CD4-positive, alpha-beta memory T cell (primary cell): ENCODE measurements at places on chromosomes 7 and 10. TPM values are rescaled to one million over a fixed set of nuclear protein-coding genes. Genes with fewer than 3 reads are reported as not detected.

Gene TFEC
- total RNA-seq: 1.2 TPM

Gene NPSR1
- total RNA-seq: not detected

Gene FBXL13
- total RNA-seq: 2.2 TPM

DNA sequence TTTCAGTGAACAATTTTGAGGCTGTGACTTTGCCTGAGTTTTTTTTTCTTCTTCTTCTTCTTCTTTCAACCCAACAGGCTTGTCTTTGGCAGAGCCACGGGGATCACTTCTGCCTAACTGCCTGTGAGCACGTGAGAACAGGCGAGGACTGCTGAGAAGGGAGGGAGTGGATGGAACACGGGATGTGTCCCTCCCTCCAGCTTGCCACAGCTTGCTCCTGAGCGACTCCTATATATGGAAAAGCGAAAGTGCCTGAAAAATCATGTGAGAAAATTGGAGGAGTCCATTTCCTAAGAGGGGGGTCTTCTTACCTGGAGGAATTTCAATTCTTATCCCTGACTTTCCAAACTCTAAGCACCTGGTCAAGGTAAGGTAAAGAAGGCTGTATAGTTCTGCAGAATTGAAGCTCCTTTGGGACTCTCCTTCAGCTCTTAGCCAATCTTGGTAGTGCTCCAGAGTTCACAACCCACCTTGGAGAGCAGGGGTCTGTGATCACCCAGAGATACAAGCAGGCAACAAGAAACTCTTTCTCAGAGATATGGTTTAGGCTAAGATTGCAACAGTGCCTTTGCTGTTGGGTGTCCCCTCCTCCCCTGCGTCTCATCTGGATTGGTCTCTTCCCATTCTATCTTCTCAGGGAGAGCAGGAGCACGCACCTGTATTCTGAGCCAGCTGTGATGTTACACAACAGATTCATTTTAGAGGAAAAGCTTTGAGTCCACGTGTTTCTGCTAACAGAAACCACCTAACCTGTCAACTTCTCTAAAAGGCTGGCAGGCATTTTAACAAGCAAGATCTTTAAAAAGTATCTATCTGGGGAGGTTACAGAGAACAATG lies at the start of gene MAT1A:
TSS of gene MAT1A (minus strand) at position 208 of the 837 bp plus-strand sequence. CDS start 235 bp downstream, outside the sequence.
- no peaks in the 10 kb centered on the region for H3K36me3 ChIP-seq
- no peak within 1 kb of the TSS for H3K27ac ChIP-seq
- no peak within 1 kb of the TSS for H3K4me3 ChIP-seq
- no peak for DNase-seq

DNA sequence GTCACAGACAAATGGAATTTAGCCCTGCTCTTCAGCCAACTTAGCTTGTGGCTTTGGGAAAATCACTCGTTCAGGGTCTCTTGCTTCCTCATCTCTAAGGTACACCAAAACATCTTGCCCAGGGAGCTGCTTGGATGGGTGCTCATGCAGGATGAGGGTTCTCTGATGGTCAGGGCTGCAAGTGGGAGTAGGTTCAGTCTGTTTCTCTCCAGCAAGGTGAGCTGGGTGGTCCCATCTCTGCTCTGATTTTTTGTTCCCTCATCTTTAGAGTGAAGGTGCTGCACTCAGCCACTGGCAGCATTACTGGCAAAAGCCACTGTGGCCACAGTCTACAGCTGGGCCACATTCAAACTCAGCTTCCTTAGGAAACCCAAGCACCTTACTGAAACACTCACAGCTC lies 149.9 kb upstream of the GPR26 start:
- DNase-seq: no peak
- no peaks in the 10 kb centered on the region for H3K4me1 ChIP-seq
- no peaks in the 10 kb centered on the region for H3K27me3 ChIP-seq
- H3K27ac ChIP-seq: no peak overlapping the region
- H3K36me3 ChIP-seq: no peaks in the 10 kb centered on the region

DNA sequence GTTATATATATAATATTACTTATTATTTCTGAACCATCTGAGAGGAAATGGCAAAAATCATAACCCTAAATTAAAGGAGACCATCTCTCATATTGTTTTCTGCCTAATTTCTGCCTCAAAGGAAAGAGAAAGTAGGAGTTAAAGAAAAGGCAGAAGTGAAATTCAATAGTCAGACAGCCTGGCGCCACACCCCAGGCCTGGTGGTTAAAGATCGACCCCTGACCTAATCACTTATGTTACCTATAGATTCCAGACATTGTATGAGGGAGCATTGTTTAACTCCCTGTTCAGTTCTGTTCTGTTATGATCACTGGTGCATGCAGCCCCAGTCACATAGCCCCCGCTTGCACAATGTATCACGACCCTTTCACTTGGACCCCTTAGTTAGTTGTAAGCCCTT lies 24.9 kb upstream of the CHST3 start:
- H3K36me3 ChIP-seq: no peaks in the 10 kb centered on the region
- H3K27ac ChIP-seq: no peak overlapping the region
- H3K4me3 ChIP-seq: no peak overlapping the region
- no peaks in the 10 kb centered on the region for H3K27me3 ChIP-seq
- no peak for DNase-seq

DNA sequence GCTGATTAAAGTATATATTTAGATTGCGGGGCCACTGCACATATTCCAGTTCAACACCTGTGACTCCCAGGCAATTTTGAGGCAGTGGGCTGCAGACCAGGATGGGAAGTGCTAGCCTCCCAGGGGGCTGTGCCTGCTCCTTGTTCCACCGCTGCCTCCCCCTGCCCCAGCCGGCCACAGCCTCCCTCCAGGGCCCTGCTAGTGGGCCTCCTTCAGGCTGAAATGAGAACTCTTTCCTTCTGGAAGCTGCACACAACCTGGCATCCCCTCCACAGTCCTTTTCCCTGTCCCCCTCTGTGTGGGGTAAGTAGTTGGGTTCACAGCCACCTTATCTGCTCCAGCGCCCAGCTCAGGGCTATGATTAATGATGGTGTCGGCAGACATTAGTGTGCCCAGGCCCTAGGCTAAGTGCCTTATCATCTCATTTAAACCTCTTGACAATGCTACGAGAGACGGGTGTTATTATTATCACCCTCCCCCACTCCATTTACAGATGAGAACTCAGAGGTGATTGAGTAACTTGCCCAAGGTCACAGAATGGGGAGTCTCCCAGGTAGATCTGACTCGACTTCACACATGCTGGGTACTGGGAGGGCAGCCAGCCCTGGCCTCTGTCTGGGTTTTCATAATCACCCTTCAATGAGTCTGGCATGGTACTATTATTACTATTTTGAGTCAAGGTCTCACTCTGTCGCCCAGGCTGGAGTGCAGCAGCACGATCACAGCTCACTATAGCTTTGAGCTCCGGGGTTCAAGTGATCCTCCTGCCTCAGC lies 10.8 kb upstream of the SFRP5 start:
- H3K27ac ChIP-seq: no peak overlapping the region
- peaks cover 30% of the 10 kb centered on the region for H3K4me1 ChIP-seq
- no peaks in the 10 kb centered on the region for H3K36me3 ChIP-seq
- H3K4me3 ChIP-seq: no peak overlapping the region
- H3K27me3 ChIP-seq: no peaks in the 10 kb centered on the region

DNA sequence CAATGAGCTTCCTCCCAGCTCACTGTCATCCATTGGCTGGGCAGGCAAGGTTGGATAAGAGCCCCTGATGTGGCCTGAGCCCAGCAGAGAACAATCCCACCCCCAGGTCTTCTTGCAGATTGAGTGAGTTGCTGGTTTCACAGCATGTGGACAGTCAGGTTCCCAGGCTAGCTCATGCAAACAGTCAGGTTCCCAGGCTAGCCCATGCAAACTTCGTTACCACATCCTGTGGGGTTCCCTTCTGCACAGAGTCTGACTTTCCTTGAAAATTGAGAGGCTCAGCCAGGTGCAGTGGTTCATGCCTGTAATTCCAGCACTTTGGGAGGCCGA lies 67.1 kb downstream of the TMEM130 start:
- DNase-seq: no peak
- H3K36me3 ChIP-seq: no peaks in the 10 kb centered on the region
- no peak overlapping the region for H3K27ac ChIP-seq
- no peaks in the 10 kb centered on the region for H3K27me3 ChIP-seq
